Activated CD8-positive, alpha-beta memory T cell treated with anti-CD3 and anti-CD28 coated beads, Interleukin-2, amount 10 ng/mL, durations not matched to agents 7 days and 5 days (primary cell): ENCODE measurements at places on chromosomes 2 and 18.

- DNase-seq = no peak
Observed at GRCh38 chr2:84257831-84258230, 201.2 kb downstream of the SUCLG1 start.

GRCh38 chr2:145751155-145751554 lies 1231.2 kb upstream of the ZEB2 start:
- no peak for DNase-seq

- no peak for DNase-seq
Observed at GRCh38 chr2:238905224-238905623, 57.3 kb downstream of the TWIST2 start.

- DNase-seq = no peak
Observed at GRCh38 chr2:46647766-46648742, 168.7 kb downstream of the TMEM247 start.

GRCh38 chr2:19355931-19356544 lies 2.4 kb downstream of the OSR1 start:
- no peak for DNase-seq

- no peak for DNase-seq
Observed at GRCh38 chr2:66862885-66863650, 428.1 kb downstream of the MEIS1 start.
